ENCODE measurements at places on chromosomes 5 and 9.
A peak's percentile ranks its signal among the peaks of the same experiment; 100 is the strongest.

DNA sequence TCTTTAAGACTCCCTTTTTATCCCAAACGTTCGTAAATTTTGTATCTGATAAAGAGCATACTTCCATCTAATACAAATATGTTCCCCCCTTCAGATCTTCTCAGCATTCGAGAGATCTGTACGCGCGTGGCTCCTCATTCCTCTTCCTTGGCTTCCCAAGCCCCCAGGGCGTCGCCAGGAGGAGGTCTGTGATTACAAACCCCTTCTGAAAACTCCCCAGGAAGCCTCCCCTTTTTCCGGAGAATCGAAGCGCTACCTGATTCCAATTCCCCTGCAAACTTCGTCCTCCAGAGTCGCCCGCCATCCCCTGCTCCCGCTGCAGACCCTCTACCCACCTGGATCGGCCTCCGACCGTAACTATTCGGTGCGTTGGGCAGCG lies 19.9 kb downstream of the CDKN2A start:
- no peak for DNase-seq

DNA sequence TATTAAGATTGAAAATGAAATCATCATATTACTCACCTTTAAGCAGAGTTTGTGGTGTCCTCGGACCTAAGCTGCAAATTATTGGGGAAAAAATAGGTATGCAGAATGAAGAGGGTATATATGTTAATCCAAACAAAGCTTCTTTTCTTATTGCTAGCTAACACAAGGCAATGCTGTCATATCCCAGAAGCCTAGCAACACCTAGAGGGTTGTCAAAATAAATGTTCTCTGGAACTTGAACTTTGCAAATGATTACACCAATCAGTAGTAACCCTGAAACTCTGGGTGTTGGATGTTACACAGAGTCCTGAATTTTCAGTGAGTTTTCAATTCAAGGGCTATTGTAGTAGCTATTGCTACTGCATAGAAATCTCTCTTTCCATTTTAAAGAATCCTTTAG lies at the start of gene C6:
Gene C6, minus strand, starts transcription at position 193 of the 400 bp plus-strand sequence. CDS start 10,302 bp downstream, outside the sequence.
- no peak for DNase-seq

- DNase-seq = no peak
Measured at GRCh38 chr9:128762671-128763449, 8.9 kb downstream of the ZER1 start.

DNA sequence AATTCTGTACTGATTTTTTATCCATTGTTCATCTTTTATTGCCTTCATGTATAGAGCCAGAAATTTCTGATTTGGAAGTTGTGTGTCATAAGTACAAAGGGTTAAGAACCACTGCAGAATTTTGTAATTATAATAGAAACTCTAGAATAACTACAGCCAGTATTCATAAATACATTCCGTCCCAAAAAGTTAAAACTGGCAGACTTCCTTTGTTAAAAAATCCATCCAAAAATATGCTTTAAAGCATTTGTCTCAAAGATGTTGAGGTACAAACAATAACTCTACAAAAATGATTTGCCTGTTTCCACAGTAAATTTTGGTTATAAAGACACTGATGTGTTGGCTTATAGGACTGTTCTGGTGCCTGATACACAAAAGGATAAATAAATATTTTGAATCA lies 436.6 kb downstream of the DTWD2 start:
- DNase-seq = no peak

DNA sequence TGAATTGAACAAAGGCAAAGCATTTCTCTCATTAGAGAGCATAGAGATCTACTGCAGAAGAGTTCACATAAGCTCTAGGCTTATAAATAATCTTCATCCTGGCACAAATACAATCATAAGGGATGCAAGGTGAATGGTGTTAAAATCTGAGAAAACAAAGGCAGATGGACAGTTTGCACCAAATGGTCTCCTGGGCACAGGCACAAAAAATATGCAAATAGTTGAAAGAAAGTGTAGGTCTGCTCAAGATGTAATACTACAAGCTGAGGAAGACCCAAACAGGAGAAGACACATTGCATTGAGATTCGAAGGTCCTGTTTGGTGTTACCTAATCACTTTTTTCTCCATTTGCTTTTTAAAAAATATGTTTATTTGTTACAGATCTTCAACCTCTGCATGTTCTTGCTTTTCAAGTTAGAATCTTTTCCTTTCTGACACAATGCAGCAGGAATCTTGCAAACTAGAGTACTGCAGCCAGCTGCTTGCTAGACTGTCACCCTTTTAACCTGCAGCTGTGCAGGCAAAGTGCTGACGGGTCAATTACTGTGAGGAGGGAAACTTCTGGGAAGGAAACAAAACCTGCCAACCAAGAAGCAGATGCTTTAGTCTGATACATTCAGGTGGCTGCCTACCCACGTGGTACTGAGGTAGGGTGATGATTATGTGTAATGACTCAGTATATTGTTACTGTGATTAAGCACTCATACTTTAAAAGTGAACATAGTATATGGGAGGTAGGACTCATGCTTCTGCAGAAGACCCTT lies 1048.6 kb upstream of the SEMA6A start:
- peak; percentile 90 for DNase-seq

- DNase-seq = no peak
Measured at GRCh38 chr9:126705767-126706697, 92.3 kb downstream of the LMX1B start.

DNA sequence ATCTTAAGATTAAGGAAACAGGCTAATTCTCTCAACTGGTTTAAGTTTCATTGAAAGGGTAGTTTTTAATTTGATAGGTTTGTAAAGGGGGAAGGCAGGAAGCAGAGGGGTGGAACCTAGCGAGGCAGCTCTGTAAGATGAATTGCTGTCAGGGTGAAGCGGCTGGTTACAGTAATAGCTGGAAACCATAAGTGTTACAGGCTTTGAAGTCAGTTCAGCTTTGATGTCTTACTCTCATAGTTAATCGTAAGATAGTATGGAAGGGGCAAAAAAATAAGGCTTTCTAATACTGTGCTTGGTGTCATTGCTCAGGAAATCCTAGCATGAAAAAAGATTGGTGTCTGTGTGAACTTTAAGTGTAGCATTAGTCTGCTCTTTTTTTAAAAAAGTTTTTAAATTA lies 20.3 kb downstream of the POU5F2 start:
- DNase-seq = no peak

GRCh38 chr9:131240047-131240921 lies 36.0 kb downstream of the FAM78A start:
- no peak for DNase-seq

DNA sequence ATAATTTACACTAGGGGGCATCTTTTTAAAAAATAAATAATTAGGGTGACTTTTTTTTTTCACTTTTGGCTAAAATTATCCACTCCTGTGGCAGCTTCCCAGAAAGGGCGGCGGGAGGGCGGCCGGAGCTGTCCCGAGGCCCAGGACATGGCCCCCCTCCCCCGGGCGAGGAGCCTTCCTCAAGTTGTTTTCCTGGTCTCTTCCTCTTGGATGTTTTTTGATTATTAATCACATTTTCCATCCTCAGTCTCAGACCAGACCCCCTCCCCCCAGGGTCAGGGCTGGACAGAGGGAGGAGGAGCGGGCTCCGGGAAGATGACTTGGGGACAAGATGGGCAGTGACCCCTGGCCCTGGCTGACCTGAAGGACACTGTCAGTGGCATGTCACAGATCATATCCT lies 4.7 kb upstream of the CNTFR start:
- no peak for DNase-seq

GRCh38 chr5:95884017-95884325 lies 61.4 kb upstream of the GLRX start:
- DNase-seq = no peak

DNA sequence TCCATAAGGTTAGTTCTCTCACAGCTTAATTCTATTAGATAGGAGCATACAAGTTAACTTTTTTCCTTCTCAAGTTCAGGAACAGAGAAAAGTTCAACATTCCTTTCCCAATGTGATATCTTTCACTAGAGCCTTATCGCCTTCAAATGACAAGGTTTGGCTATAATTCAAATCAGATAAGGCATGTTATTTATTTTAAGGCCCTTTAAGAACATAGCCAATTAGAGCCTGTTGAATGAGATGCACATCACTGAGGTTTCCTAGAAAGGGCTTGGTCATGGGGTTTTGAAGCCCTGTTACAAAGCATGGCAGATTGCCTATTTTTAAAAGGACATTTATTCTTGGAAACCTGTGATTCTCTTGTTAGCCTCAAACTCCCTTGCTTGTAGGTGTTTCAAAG lies 123.4 kb downstream of the BASP1 start:
- DNase-seq = peak; percentile 23

DNA sequence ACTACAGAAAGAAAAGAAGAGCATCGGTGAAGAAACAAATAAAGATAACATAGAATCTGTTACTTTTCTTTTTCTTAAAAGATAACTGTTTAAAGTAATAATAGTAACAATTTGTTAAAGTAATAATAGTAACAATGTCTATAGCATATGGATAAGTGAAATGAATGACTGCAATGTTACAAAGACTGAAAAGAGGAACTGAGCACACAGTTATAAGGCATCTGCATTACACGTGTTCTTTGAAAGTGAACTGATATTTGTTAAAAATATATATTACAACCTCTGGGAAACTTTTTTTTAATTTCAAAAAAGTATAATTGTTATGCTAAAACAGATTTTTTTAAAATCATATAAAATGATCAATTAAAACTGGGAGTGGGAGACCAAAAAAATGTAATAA lies 88.4 kb upstream of the FST start:
- no peak for DNase-seq

DNA sequence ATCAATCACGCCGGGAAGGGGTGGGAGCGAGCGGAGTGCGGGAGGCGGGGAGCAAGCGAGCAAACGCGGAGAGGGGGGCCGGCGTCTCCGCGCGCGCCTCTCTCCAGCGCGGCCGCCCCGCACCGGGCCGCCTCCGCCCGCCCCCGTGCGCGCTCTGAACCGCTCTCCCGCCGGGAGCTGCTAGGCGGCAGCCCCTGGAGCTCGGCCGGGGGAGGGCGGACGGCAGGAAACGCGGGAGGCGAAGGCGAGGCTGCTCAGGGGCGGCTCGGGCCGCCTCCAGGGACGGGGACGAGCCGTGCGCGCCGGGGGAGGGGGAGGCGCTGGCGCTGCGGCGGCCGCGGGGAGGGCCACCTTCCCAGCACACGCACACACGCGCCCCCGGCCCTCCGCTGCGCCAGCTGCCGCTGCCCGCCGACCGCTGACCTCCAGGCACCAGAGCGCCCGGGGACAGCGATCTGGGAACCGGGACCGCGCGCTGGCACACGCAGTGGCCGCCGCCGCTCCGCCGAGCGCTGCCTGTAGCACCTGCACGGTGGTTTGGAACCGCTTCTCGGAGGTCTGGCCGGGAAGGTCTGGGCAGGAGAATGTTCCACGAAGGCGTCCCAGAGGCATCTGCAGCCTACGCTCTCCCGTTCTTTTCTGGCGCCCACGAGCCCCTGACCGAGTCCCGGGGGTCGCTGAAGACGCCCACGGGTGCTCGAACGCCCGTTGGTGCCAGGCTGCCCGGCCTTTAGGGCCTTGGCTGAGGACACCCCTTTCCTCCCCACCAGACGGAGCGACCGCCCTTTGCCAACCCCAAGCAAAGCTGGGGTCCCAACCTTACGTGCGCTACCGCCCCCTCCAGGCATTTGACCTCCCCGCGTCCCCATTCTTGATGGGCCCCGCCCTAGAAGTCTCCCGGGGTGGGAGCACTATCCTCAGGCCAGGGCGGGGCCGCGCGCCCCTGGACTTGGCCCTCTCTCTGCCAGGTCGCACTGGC lies at the start of gene GABBR2:
Gene GABBR2, minus strand, starts transcription at position 3 of the 979 bp plus-strand sequence. CDS start 198 bp downstream, outside the sequence.
- DNase-seq = no peak

- no peak for DNase-seq
Measured at GRCh38 chr5:103021314-103021713, 98.6 kb downstream of the GIN1 start.

- peak; percentile 48 for DNase-seq
Measured at GRCh38 chr5:96075579-96076289, 114.1 kb upstream of the ELL2 start.

DNA sequence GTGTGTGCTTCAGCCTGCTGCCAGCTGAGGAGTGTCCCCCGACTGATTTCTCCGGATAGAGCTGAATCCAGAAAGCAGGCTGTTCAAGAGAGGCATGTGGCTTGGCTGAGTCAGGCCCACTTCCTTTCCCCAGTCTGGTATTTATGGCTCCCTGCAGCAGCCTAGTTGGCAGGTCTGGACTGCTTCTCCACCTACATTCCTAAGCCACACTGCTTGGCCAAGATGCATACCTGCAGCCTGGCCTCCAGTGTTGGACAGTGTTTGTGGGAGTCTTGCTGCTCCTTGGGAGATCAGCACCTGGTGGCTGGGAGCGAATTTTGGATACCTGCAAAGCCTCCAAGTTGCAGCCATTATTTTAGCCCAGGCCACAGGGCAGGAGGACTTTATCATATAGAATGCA lies 670.8 kb downstream of the ACTL7B start:
- no peak for DNase-seq

GRCh38 chr5:4941957-4942830 lies 197.9 kb upstream of the ADAMTS16 start:
- no peak for DNase-seq

- no peak for DNase-seq
Measured at GRCh38 chr9:69542942-69543704, 129.0 kb downstream of the APBA1 start.

DNA sequence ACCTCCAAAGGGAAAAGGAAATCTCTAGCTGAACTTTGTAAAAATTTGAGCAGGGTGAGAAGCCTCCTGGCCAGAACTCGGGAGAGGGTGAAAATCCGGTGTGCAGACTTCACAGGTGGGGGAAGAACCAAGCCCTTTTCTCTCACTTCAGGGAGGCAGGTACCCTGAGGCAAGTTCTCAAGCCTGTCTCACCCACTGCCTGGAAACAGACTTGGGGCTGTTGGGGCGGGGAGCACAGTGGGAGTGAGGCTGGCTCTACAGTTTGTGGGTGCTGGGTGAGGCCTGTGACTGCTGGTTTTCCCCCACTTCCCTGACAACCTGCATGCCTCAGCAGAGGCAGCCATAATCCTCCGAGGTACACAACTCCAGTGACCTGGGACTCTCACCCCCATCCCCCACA lies 187.1 kb downstream of the KIF4B start:
- DNase-seq = no peak

DNA sequence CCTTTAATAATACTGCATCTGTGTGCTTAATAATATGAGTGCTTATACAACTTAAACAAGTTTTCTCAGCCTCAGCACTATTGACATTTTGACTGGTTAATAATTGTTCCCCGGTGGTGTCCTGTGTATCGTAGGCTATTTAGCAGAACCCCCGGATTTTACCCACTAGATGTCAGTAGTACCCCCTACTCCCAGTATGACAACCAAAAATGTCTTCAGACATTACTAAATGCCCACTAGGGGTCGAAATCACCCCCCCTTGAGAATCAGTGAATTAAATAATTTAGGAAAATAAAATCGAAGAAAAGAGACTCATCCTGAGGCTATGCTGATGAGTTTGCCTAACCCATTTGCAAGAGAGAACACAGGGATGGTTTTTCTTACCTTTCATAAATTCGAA lies 166.3 kb downstream of the ATP10B start:
- no peak for DNase-seq

DNA sequence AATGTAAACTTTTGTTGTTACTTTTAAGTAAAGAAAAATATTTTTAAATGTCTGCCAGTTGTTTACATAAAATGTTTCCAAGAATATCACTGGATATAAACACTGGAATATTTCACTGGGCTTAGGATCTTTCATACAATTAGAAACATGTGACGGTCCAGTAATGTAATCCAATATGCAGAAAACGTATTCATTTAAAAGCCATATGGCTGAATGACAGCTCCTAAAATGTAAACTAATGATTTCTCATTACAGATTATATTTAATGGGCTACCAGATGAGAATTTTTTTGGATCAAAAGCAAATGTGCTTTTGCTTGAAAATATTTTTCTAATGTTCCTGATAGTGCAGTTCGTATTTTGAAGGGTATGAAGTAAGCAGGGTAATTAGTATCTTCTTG lies 124.3 kb downstream of the TTC39B start:
- DNase-seq = peak; percentile 59
